ENCODE measurements at places on chromosomes 7 and 10.

GRCh38 chr10:77801474-77802161, 124.9 kb downstream of the DLG5 start:
- peak; percentile 36 for DNase-seq

- DNase-seq, result no peak
These were observed 97.4 kb upstream of the PDCD4 start for GRCh38 chr10:110774069-110775019.

DNA sequence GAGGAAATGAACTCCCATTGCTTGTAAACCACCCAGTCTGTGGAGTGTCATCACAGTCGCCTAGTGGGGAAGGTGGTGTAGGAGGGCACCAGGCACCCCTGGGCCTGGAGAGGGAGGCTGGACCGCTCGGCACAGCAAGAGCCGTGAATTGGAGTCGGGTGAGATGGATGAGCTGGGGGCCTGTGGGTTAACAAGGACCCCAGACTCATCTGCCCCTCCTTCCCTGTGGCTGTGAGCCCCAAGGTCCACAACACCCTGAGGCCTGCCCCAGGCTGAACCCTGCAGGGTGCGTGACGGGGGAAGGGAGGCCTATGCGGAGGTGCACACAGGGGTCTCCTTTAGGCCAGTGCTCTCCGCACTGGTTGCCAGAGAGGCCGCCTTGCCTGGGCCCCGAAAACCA, 581.4 kb upstream of the FOXK1 start:
- DNase-seq, result no peak

DNA sequence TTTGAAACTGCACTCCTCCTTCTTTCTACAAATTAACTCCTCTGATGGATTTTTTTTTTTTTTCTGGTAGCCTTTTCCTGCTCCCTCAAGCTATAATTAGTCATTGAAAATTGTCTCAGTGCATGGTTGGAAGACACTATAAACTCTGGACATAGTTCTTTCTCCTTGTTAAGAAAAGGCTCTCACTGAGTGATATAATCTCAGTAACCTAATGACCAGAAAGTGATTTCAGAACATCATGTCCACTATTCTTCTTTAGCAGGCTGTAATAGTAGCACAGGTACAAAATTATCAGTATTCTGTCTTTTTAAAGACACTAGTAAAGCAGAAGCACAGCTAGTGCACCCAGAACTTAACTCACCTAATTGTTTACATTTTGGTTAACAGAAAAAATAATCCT, 752.6 kb upstream of the PHF14 start:
- DNase-seq, result no peak

DNA sequence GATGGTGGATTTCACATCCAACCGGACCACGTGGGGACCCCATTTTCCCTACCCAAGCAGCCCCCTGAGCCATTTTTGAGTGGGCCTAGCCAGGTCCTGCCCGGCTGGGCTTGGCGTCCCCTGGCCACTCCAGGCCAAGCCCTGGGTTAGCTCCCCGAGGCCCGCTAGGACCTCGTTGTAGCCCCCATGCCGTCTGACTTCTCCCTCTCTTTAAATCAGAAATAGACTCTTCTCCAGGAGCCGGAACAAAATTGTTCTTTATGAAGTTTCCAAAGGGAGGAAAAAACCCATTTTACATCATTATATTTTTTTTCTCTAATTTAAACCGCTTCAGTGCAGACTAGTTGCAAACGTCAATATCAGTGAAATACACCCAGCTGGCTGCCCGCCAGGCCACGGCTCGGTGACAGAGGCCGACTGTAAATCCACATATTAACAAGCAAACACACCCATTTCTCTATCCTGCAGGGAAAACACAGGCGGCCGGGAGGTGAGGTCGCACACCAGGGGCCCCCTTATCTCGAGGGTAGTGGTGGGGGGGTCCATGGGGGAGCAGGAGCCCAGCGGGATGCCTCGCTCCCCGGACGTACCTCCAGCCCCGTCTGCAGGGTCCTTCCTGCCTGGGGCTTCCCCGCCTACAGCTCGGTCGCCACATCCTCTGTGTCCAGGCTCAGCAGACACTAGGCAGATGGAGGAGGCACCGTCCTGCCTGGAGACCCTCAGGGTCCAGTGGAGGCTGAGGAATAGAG, 72.7 kb downstream of the ELFN1 start:
- DNase-seq, result peak; percentile 20

- no peak for DNase-seq
These were observed 10.9 kb upstream of the KCNMA1 start for GRCh38 chr10:77648472-77648871.

GRCh38 chr10:14396411-14397048, 65.8 kb upstream of the FRMD4A start:
- DNase-seq, result no peak

DNA sequence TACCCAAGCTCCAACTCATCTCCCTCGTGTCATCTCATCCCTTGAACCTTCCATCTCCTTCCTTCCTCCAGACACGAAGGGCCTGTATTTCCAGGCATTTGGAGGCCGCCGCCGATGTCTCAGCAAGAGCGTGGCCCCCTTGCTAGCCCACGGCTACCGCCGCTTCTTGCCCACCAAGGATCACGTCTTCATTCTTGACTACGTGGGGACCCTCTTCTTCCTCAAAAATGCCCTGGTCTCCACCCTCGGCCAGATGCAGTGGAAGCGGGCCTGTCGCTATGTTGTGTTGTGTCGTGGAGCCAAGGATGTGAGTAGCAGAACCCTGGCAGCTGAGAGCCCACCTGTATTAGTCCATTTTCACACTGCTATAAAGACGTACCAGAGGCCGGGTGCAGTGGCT, 5.5 kb downstream of the FBXO24 start:
- no peak for DNase-seq

DNA sequence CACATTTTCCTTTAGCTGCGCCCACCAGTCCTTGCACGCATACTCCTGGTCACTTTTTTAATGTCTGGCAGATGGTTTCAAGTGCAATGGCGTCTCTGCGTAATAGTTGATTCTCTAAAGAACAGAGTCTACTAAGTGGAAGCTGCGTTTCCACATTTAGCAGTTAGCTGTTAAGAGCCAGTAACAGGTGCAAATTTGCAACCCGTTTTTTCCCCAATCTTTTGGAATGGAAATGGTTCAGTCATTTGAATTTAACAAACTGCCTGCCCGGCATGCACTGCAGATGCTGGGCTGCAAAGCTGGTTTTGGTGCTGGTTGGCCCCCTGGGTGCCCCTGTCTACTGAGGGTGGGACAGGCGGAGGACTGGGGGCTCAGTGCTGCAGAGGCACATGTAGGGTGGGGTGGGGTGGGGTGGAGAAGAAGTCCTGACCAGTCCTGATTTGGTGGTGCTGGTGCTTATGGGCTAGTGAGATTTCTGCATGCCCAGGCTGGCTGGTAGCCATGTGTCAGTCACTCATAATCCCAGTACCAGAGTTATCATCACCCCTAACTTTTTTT, 43.9 kb downstream of the CUX1 start:
- no peak for DNase-seq

GRCh38 chr7:50978633-50979215, 196.0 kb upstream of the GRB10 start:
- DNase-seq, result no peak

DNA sequence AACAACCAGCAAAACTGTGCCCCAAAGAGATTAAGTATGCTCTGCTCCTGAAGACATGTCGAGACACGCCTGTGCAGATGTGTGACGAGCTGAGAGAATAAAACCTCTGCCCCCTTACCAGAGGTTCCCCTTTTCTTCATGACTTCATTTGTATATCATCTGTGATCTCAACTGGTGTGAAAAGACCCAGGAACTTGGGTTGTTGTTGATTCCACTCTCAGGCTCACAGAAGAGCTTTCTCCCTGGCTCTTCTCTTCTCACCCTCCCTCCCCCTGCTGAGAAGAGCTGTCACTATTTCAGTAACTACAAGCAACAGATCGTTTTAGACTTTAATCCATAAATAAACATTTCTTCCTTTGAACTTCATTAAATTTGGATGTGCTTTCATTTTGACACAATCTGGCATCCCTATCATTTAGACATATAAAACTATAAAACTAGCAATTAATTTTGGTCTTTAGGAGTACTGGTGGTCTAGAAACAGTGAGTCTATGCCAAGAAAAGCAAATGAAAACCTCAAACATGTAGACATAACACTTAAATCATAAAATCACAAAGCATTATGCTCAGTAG, 179.3 kb upstream of the FZD8 start:
- DNase-seq, result no peak

DNA sequence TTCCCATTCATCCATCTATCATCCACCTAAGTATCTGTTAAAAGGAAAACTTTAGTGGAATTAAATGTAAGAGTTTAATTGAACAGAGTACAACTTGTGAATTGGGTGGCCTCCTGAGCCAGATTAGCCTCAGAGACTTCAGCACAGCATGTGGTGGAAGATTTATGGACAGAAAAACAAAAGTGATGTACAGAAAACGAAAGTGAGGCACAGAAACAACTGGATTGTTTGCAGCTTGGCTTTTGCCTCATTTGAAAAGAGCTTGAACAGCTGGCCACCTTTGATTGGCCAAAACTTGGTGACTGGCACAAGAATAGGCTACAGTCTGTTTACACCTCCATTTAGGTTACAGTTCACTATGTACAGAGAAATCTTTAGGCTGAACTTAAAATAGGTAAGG, 1463.4 kb upstream of the CELF2 start:
- DNase-seq, result no peak

Measured in T-helper 9 cell (primary cell).